Activated T-helper 2 cell treated with anti-CD3 and anti-CD28 coated beads, Interferon-gamma antibody, Interleukin-2, Interleukin-4, amounts not matched to agents 10 μg/mL and 5 μg/mL and 100 μg/mL, durations not matched to agents 14 hours and 24 hours and 36 hours (primary cell): ENCODE measurements at places on chromosomes 12 and 14.

- no peak for DNase-seq
These were observed 161.0 kb downstream of the CRADD start for GRCh38 chr12:93838193-93838592.

GRCh38 chr12:38921025-38921677 is 15.8 kb upstream of the CPNE8 start:
- DNase-seq, result no peak

DNA sequence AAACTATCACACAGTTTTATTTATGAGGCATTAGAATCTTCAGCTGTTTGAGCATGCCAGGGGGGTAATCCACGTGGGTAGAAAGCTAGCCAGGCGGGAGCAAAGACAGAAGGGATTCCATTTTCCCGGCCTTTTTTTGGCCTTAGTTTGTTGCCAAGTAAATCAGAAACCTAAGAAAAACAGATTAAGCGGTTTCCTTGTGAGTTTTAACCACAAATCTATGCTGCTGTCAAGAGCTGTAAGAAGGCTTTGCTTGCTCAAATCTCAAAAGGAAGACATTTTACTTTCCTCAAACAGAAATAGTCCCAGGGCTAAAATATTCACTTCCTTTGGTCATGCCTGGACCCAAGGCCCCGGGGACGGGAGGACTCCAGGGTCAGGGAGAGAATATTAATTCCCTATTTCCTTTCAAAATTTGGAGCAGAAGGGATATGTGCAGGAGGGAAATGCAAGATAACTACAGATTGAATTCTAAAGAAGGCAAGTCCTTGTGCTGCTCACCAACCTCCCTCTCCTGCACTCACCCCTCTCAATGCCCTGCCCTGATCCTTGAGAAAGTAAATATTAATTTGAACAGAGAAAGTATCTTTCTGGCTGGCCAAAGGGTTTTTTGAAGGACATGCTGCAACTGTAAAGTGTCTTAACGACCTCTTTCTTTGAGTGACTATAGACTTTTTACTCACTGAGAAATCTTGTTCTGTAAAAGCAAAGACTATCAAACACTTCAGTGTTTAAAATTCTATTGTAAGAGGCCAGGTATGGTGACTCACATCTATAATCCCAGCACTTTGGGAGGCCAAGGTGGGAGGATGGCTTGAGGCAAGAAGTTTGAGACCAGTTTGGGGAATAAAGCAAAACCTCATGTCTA is 75.7 kb downstream of the HSD17B6 start:
- no peak for DNase-seq

- no peak for DNase-seq
These were observed 7.1 kb downstream of the ETV6 start for GRCh38 chr12:11656550-11656949.

GRCh38 chr12:116647813-116648212 is 88.6 kb downstream of the MAP1LC3B2 start:
- DNase-seq, result no peak

GRCh38 chr14:62420847-62421246 is 624.4 kb downstream of the KCNH5 start:
- no peak for DNase-seq

DNA sequence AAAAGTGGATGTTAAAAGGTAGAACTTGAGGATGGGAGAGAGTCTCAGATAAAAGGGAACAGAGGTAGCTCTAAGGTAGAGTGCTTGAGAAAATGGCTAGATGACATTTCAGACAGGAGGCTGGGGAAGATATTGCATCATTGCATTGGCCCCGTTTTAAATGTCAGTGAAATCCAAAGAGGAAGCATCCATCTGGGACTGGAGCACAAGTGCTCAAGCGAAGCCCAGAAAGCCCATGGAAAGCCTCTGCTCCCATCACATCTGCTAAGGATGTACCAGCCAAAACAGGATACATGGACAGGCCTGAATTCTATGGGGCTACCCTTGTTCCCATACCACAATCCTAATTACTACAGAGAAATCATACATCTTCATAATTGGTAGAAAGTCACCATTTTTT is 581.5 kb upstream of the TMEM132C start:
- no peak for DNase-seq

DNA sequence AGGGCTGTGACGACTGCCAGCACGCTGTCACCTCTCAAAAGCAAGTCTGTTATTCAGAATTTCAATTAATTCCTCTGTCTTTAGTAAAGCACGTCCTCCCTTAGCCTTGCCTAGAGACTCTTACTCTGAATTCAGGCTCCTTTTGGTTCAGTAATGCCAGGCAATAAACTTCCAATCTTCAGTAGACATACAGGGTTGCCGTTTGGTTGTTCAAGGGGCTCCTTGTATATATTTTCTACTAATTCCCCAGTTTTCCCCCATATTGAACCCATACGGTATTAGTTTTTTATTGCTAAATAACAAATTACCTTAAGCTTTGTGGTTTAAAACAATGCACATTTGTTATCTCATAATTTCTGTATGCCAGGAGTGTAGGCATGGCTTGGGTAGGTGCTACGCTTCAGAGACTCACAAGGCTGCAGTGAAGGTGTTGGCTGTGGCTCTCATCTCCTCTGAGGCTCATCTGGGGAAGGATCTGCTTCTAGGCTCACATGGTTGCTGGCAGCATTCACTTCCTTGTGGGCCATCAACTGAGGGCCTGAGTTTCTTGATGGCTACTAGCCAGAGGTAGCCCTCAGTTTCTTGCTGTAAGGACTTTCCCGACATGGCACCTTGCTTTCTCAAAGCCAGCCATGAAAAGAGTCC is 7.3 kb upstream of the CLECL1 start:
- DNase-seq, result no peak

DNA sequence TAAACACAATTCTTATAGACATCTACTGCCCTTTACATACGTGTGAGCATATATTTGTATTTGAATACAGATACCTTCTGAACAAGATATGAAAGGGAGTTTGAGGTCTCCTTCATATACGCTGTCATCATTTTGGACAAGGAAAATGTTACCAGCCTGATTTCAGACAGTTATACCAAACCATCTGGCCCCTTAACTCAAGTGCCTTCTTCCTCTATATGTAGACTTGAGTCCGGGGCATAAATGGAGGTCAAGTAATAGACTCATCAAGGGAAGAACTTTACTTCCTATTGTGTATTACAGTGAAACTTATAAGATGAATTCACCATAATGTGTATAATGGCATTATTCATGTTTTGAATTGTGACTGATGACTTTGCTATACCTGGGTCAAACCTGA is 52.2 kb downstream of the FAR2 start:
- no peak for DNase-seq

- DNase-seq, result no peak
These were observed 218.1 kb upstream of the RTL1 start for GRCh38 chr14:101121508-101122139.

- DNase-seq, result no peak
These were observed 51.0 kb downstream of the MAGOHB start for GRCh38 chr12:10562306-10562933.

DNA sequence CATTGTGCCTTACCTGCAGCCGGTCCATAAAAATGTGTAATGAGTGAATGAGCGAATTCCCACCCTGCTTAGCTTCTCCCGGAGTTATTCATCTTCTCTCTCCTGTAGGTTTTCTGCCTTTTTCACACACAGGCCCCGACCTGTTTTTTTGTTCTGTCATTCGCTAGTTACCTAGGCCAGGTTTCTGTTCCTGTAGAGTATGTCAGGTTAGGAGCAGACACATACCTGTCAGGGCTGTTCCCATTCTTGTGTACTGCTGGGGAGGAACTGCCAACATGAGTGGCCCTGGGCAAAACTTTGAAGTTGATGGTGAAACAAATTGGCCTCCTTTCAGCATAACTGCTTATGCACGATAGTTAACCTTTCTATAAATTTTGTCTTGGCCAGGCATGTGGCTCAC is 140.1 kb downstream of the SYNE2 start:
- no peak for DNase-seq

DNA sequence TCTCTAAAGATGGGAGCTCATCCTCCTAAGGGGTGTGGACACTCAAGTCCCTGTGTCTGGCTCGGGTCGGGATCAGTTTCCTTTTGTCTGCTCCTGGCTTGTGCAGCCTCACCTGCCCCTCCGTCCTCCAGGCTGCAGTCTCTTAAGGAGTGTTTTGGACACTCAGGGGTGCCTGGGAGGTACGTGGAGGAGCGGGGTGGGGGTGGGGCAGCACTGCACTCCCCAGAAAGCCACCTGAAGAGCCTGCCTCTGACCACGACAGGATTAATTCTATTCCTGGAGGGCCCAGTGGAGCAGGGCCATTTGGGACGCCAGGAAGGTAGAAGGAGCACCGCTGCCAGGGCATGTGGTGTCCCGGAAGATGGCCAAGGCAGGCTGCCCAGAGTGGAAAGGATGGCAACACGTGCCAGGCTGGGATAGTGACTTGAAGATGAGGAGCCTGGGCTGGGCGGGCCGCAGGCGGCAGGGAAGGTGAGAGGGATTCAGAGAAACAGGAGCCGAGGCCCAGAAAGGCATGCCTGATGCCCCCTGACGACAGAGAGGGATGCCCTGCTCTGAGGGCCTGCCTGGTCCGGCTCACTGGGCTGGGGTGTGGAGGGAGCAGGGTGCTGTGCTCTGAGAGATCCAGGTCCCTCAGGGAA is 14.8 kb upstream of the LRTM2 start:
- no peak for DNase-seq

GRCh38 chr12:25276199-25276937 is 25.6 kb upstream of the KRAS start:
- DNase-seq, result no peak

- DNase-seq, result no peak
These were observed 570 bp upstream of the FIGNL2 start for GRCh38 chr12:51848841-51849735.

DNA sequence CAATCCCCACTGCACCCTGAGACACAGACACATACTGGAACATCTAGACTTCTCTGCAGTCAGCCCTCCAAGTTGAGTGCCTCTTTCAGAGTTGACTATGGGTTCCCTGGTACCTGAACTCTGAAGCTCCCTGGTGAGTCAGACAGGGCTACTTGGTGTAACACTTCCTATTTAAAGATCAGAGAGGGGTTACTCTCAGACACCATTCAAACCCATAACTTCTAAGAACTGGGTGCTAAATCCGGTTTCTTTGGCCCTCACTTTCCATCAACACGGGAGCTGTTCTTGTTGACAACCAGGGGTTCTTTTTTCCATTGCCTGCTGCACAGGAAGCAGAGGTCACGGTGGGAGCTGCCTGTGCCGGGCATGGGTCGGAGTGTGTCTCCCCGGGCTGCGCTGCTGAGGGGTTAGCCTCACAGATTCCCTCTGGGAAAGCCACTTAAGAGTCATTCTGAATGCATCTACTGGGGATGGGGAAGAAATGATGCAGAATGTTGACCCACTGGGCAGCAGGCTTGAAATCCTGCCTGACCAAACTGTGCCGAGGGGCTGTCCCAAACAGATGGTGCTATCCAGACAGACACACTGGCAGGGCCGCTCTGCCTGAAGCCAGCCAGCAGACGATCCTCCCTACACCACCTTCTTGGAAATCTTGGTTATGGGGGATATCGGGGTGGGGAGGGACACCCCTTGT is 74.1 kb downstream of the PITPNM2 start:
- peak; percentile 52 for DNase-seq

GRCh38 chr12:25585021-25585523 is 32.0 kb upstream of the LMNTD1 start:
- no peak for DNase-seq

DNA sequence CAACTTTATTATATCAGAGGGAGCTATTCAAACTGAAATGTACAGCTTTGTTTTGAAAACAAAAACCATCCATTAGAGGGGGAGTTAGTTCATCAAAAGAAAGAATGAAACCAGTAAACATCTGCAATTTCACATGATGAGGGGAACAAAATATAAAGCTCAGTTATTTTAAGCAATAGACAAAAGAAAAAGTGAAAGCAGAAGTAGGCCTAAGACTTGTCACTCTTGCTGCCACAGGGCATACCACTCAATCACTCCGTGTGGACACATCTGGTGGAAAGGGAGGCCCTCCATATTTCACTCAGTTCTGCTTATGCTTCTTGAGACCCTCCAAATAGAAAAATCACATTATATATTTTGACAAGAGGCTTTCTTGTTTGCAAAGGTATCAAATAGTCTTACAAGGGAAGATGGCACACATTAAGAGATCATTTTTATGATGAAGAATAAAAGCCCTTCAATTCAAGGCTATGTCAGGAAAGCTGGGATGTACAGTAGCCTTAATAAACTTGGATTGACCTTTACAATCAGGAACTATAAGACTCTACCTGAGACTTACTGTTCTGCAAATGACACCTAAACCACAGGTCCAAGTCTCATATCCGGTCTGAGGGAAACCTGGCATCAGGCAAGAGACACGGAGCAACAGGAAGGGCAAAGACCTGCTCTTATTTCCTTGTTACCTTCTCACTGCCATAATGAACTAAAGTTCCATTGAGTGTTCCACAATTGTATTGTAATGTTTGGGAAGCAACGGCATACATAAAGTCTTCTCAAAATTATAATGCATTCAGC is 222.5 kb upstream of the GRIP1 start:
- DNase-seq, result no peak

DNA sequence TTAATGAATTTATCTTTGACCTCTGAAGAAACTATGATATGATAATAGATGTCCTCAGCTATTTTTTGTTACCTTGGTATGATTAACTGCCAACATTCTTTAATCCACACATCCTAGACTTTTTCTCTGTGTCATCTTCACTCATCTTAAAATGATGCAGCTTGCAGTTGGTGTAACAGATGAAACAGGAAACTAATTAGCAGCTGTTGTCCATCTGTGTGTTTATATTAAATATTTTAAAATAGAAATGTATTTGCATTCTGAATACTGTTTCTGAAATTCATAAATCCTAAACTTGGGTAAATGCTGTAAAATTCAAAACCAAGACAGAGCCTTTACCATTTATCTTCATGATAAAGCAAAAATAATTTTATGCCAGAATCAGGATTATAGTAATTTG is 56.1 kb upstream of the GARIN2 start:
- DNase-seq, result no peak

DNA sequence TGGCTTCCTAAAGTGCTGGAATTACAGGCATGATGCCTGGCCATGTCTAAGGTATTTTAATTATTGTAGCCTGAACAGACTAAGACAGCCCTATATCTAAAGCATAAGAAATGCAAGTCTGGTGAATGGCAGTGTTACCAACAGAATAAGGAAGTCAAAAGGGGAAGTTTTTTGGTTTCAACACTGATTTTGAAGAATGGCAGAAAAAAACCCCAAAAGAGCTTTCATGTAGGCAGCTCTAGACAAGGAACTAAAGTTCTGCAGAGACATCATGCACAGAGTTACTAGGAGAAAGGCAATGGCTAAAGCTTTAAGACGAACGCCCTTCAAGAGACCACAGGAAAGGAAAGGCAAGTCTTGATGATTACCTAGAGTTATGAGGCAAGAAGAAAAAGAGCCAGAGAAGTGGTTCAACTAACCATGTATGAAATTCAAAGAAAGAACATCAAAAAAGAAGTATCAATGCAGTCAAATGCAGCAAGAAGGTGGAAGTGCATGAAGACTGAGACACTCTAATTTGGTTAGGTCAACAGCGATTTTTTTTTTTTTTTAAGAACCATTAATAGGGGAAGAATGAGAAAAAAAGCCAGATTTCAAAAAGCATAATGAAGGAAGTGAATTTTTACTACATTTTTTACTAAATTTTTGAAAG is 50.8 kb downstream of the RPS6KA5 start:
- no peak for DNase-seq
